ENCODE measurements at places on chromosomes 6 and 20.
A peak's percentile ranks its signal among the peaks of the same experiment; 100 is the strongest.

- DNase-seq, result no peak
Measured at GRCh38 chr6:92196325-92196724, 1223.0 kb downstream of the EPHA7 start.

DNA sequence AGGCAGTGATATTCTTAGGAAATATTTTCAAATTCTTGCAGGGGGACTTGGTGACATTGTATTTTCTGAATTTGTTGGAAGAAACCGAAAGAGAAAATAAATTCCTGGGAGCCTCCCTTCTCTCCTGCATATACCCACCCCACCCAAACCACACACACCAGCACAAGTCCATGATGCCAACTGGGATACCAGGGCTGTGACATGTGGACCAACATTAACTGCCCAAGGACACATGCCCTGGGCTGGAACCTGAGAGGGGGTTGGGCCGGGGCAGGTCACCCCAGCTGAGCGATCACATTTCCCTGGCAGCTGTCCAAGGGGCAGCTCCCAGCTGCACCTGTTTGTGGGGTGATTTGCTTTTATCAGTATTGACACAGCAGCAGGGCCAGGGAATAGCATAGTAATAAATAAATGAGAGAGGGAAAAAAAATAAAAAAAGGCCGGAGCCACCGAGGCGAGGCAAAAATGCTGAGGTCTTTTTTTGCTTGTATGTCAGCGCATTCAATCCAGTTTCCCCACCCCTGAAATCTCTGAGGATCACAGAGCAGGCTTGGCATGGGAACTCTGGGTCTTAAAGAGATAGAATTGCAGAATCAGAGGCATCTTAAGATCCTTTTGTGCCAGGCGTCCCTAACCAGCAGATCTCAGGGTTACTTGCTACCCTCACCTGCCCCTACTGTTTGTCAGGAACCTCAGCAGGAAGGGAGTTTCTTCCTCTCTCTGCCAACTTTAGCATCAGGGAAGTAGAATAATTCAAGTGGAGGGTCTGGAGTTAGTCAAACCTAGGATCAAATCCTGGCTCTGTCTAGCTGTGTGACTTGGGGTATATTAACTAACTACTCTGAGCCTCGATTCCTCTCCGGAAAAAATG, 66.5 kb upstream of the PIM1 start:
- peak; percentile 58 for DNase-seq

DNA sequence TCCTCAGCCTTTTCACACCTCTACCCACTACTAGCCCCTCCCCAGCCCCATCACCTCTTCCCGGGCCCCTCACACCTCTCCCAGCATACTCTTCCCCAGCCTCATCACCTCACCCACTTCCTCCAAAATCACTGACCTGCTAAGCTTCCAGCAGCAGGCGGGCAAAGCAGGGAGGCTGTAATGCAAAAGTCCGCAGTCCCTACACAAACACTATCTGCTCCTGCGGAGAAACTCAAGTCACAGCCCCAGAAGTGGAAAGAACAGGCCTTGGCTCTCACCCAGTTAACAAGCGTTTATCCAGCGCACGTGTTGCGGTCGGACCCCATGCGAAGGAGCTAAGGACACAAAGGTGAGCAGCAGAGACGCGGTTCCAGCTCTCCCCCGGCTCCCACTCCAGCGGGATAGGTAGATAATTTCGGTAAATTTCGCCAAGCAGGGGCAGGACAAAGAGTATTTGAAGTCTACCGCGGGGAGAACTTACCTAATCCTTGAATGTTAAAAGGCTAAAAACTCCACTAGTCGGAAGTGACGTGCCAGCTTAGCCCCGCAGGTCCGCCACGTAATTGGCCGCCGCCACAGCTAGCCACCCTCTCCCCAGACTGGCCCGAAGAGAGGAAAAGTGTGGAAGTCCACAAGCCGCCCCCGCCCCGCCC, 728 bp upstream of the TRIM39 start:
- peak; percentile 69 for DNase-seq

DNA sequence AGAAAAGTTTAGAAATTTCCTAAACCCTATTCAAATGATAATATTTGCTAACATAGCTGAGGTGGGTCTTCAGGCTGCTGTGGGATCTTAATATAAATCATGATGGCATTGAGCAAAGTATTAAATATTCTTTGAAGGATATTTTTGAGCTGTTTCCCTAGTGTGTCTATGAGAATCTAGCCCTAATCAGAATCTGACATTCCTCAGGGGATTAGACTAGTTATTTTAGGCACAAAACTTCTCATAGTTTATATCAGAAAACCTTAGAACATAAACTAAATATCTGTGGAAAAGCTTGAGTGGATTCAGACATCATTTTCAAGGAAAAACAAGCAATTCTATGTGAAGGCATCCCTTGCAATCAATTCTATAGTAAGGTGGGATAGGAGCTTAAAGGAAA, 594.5 kb downstream of the RFPL4B start:
- no peak for DNase-seq

GRCh38 chr6:141729146-141729545, 403.6 kb upstream of the GJE1 start:
- no peak for DNase-seq

GRCh38 chr6:149137594-149137993, 179.9 kb upstream of the TAB2 start:
- no peak for DNase-seq

DNA sequence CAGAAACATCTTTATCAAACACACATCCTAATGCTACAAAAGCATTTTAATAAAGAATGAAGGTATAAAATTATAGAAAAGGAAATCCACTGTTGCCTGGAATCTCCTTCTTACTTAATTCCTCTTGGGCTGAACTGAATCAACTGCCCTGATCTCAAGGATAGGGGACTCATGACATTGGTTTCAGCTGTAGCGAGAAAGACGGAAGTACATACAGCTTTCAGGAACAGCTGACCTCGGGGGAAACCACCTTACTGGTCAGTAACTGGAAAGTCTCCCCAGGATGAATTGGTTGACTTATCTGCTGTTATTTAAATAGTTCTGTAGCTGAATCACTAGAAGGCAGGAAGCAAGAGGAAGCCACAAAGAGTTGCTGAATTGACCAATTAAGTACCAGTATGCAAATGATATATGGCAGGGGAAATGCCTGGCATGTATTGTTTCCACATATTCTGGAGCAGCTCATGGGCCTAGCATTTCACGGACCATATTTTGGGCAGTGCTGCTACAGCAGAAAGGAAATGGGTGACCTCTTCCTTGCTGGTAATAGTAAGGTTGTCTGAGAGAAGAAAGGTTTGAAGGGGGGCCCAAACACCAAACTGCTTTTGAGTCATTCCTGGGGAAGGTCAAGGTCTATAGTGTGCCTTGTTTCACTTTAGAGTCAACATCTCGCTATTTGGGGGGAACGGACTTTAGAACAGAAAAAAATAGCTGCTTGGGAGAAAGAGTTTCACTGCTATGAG, 43.7 kb upstream of the MAP7 start:
- no peak for DNase-seq

DNA sequence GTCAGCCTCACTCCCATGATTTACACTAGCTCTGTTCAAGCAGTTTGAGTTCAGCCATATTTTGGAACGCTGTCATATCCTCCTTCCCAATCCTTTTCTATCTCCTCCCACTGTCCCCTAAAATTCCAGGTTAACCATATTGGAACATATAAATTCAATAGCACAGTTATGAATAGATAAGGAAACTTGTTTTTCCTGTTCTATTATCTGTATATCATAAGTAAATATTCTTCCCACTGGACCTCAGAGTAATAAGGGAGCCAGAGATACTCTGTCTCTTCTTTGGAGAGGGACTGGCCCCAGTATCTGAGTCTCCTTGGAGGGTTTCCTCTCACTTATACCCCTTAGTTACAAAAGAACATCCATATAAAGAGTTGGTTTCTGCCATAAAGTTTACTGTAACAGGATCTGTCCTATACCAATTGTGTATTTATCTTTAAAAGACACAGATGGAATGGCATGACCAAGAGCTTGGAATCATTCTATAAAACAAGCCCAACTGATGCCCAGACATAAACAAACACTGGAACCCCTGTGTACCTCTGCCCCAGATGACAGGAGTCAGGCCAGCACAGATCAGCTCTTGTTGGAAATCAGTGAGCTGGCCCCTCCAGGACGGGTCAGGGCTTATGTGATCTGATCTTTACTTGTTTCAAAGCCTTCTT, 67.1 kb downstream of the EPB41L2 start:
- DNase-seq, result no peak

DNA sequence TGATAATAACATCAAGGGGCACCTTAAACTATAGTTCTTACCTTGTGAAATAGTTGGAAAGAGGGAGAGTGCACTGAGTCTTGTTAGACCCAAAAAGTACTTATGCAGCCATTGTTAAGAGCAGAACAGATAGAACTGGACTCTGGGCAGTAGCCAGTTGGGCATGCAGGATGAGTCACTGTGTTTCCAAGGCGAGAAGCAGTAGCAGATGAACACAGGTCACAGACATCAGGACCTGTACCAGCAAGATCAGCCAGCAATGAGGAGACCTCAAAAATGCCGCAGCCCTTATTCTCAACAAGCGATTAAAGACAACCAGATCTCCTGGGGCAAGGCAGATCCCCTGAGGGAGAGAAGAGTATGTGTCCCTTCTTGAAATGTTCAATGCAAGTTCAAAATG, 79.0 kb downstream of the SAMD3 start:
- DNase-seq, result no peak
